ENCODE measurements at places on chromosomes 2 and 18.

- DNase-seq: no peak
These were observed 301.3 kb downstream of the ZNF407 start for GRCh38 chr18:74898965-74899364.

DNA sequence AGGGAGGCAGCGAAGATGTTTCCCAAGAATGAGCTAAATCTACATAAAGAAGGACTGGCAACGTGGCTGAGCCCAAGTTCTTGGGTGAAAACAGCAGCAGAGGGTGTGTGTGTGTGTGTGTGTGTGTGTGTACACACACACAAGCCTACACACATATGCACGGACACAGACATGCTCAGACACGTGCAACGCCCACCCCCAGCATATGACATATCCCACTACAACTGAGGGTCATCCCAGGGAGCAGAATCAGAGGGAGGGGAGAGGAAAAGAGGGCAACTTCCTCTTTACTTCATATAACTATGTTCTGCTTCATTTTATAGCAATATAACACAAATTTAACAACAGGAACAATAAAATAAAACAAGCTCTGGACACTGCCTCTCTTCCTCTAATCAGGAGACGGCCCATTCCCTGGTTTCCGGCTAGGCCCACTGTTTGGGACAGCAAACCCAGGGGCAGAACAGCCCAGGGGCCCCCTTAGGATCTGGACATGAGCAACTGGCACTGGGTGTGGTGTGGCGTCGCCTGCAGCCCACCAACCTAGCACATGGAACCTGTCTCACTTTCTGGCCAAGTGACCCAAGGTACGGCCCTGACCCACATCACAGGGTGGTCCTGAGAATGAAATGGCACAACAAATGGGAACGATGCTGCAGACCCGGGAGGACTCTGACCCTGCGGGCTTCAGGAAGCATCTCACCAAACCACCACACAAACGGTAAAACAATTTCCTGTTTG, 25.0 kb downstream of the FAM178B start:
- no peak for DNase-seq

DNA sequence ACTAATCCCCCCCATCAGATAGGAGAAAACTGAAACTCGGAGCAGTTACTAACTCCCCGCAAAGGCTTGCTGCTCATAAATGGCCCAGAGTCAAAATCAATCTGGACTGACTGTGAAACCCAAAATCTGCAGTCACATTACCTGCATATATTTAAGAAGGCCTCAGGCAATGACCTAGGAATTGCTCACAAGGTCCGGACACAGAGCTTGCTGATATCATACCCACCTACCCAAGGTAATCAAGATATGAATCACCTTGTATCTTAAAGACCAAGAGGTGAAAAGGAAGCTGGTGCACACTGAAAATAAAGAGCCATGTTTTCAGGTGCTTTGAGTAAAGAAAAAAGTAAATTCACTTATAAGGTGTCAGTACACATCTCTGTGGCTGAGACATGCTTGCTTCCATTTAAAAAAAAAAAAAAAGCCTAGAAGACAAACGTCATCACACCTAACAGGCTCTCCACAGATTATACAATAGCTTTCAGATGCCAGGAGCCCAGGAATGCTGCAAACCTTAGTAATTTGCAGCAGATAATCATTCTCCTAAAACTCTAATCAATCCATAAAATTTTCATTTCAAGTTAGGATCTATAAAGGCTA, 195.4 kb downstream of the ZEB2 start:
- no peak for DNase-seq

GRCh38 chr2:149861034-149861433, 273.5 kb upstream of the MMADHC start:
- DNase-seq: no peak

DNA sequence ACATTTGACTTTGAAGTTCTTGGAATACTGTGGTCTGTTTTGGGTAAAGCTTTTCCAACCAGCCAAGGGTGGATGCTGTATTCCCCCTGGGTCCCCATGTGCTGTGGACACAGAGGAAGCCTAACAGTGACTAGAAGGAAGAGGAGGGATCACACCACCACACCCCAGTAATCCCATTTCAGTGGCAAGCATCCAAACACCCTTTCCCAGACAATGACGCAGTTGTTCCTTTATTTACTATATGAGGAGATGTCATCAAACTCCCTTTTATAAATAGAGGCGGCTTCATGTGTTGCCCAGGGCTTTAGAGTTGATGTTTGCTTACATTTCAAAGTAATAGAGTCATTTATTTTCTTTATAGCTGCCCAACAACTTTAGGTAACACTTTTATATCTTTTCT, 959.4 kb upstream of the GYPC start:
- no peak for DNase-seq

- DNase-seq: no peak
These were observed 138.5 kb upstream of the CDH20 start for GRCh38 chr18:61194726-61195125.

- no peak for DNase-seq
These were observed 264.8 kb downstream of the KLHL29 start for GRCh38 chr2:23649819-23650218.

DNA sequence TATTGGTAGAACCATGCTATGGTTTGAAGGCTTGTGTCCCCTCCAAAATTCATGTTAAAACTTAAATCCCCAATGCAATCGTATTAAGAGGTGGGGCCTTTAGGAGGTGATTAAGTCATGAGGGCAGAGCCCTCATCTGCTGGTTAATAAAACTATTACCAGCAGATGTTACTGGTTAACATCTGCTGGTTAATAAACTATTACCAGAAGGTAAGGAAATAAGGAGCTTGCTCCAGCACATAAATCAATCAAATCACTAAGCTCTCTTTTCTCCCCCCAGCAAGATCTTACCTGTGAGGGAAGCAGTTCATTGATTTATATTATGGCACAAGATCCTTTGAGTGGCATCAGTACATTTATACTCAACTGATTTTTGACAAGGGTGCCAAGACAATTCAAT, 96.9 kb downstream of the AAK1 start:
- no peak for DNase-seq

GRCh38 chr2:3461801-3462492, 57.4 kb downstream of the ADI1 start:
- DNase-seq: no peak

- DNase-seq: no peak
These were observed 10.8 kb downstream of the GGCX start for GRCh38 chr2:85550486-85550885.

DNA sequence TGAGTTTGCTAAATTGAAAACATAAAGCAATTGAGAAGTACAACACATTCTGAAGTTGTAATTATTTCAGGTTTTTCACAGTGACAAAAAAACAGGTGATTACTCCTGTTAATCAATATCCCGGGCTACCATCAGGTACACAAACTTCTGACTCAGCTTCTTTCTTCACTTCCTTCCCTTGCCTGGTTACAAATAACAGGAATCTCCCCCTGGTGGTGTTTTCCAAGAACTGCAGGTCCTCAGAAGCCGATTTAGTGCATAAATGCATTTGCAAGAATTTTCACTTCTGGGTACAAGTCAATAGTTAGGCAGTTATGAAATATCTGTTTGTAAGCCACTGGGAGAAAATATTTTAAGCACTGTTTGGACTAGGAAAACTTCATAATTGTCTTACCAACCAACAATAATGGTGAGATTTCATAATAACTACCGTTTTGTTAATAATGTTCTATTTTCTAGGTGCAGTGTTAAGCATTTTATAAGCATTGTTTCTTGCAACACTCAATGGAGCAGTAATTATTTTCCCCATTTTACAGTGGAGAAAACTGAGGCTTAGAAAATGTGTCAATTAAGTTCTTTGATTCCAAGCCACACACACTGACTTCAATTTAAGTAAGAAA, 12.4 kb upstream of the GMCL1 start:
- DNase-seq: peak; percentile 20

DNA sequence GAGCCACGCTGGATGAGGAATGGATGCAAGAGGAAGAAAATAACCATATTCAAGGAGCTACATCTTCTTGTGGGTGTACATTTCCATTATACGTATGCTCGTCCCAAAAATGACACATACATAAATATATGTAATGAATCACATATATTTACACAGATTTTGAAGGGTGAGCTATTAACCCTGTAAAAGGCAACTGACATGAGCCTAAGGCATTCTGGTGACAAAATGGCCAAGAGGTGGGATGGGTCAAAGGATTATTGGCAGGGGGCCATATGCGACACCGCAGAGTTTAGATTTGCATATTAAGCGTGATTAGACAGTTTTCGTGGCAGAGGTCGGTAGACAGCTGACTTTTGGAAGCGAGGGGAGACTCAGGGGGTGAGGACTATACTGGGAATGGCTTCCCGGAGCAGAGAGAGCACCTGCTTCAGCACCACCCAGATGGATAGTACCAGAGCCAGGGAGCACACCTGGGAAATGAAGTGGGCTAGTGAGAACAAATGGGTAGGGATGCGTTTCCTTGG, 431 bp upstream of the CNRIP1 start:
- no peak for DNase-seq

GRCh38 chr2:69217333-69218080, 169.5 kb downstream of the GFPT1 start:
- DNase-seq: peak; percentile 77

- no peak for DNase-seq
These were observed 187.5 kb upstream of the MAP2 start for GRCh38 chr2:209236377-209236776.

GRCh38 chr18:79852561-79853302, 55.0 kb downstream of the KCNG2 start:
- DNase-seq: no peak

DNA sequence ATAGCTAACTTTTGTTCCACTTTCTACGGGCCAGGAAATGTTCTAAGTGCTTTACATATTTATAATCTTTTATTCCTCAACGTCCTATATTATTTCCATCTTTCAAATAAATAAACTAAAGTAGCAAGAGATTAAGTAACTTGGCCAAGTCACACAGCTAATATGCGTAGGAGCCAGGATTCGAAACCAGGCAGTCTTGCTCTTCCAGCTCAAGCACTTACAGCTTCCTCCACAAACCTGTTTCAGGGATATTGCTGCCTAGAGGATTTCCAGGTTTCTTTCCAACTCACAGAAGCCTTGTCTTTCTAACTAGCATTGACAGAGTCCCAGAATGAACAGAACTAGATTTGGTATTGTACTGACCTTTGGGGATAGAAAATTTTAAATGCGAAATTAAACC, 102.5 kb downstream of the FIGN start:
- no peak for DNase-seq

GRCh38 chr18:75109319-75109691, 99.6 kb downstream of the PTGR3 start:
- DNase-seq: no peak

- no peak for DNase-seq
These were observed 27.4 kb upstream of the MC5R start for GRCh38 chr18:13796515-13796914.

DNA sequence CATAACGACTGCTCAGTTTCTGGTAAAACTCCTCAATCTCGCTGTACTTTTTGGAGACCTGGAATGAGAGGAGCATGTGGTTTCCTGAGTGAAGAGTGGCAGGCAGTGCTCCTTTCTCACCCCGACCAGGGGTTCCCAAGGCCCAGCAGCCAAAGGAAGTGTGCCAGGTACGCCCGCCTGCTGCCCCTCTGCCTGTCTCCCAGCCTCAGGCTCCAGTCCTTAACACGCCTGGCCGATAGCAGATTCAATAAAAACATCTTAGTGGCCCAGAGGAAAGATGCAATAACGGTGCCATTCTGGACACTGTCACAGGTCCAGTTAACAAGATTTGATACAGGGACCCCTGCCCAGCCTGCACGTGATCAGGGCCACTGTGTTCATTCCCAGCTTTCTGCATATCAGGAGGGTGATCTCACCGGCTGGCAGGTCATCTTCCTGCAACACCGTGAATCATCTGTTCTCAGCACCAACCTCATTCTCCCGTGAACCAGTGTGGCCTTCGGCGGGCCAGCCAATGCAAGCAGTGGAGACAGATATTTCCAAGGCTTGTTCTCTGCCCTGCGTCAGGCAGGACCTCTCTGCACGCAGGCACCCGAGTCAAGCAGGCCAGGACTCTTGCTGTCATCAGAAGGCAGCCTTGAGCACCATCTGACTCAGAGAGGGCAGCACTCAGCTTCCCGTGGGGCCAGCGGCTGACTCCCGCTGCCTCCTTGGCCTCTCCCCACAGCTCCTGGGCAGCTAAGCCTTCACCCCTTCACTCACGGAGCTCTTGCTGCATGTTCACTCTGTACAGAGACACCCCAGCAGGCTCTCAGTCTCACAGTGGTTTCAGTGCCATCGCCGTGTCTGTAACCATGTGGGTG, 9.5 kb downstream of the HS1BP3 start:
- DNase-seq: no peak

GRCh38 chr2:170321526-170321925, 143.6 kb downstream of the MYO3B start:
- no peak for DNase-seq

DNA sequence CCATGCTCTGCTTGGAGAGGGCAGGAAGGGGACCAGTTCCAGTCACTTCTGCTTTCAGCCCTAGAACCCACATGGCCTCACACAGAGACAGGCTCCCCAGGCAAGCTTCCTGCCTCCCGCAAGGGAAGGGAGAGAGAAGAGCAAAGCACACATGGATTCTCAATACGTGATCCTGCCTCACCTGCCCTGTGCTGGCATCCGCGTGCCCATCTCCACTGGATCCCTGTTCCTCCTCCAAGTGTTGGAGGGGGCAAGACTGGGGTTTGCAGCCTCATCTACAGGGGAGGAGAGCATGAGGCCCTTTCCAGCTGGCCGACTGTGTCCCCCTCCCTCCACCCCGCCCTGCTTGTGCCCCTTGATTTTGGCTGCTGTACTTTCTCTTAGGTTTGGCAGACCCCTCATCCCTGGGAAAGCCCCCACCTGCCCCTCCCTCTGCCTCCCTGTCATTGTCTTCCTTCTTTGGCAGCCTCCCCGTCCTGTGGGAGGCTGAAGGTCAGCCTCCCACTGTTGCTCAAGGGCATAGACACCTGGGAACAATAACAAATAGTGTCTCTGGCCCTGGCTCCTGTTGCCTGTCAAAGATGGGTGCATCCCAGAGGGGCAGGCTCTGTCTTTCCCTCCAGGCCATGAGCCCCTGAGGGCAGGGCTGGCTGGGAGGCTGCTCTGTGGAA, 22.7 kb downstream of the KCNF1 start:
- DNase-seq: no peak

DNA sequence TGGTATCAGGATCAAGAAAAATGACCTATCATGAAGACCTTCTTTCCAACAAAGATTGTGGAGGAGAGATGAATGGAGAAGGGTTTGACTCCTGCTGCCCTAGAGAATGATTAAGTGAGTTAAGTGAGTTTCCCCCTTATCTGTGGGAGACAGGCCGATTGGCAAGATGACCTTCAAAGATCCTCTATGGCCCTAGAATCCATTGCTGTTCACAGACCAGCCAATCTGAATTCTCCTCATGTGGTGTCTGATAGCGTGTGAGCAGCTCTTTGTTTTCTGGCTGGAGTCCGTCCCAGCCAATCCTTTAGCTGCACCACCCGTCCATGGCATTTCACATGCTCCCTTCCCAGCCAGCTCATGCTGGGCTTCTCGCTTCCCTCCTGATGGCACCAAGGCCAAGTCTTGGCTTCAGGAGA, 79.4 kb downstream of the MARCHF4 start:
- no peak for DNase-seq

All from NCI-H1436 treated with DMSO at 0.1 percent for 48 hours (cell line).